Neural crest cell (in vitro differentiated cells): ENCODE measurements at places on chromosomes 3 and 15.
A peak's percentile ranks its signal among the peaks of the same experiment; 100 is the strongest.

- no peak for DNase-seq
These were observed 44.4 kb downstream of the ADAM10 start for GRCh38 chr15:58705105-58705504.

GRCh38 chr15:73367624-73368300, 996 bp downstream of the HCN4 start:
- DNase-seq = peak; percentile 5

DNA sequence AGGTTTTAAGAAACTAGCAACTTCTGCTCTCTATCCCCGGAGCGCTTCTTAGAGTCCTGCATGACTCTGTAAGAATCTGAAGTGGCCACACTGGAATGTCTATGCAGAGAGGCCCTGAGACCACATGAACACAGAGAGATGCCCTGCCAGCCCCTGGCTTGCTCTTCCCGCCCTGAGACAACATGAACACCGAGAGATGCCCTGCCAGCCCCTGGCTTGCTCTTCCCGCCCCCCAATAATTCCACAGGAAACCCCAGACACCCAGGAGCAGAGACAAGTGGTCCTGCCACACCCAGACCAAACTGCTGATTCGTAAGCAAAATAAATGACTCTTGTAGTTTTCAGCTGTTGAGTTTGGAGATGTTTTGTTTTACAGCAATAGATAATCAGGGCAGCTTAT, 166.1 kb downstream of the OSBPL10 start:
- DNase-seq = no peak

GRCh38 chr15:95620934-95621579, 709.4 kb upstream of the NR2F2 start:
- DNase-seq = no peak

DNA sequence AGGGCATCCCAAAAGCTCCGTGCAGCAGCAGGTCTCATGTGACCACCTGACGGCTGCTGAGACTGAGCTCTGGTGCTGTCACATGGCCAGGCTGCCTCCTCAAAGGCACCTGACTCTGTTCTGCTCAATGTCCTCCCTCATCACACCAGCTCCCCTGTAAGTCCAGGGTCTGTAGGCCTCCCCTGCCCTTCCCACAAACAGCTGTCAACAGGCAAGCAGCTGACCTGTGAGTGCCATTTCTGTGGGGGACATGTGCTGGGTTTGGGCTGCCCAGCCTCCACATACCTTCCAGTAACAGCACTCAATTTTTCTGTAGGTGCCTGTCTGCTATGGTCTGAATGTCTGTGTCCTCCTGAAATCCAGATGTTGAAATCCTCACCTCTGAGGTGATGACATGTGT, 11.2 kb downstream of the NUP210 start:
- DNase-seq = no peak

DNA sequence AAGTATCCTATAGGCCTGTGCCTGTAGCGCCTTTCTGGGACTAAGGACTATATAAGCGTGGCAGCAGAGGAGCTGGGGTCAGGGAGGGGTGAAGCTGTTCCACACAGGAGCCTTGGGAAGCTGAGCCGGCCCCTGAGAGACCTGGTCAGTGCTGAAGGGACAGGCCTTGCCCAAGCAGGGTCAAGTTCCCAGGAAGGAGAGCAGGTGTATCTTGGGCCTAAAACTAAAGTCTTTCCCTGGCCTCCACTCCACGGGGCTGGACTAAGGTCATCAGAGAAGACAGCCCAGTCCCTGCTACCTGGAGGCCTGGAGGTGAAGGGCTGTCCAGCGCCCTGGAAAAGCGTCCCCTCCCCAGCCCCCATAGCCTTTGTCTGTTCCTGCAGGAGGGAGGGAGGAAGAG, 23.9 kb upstream of the NR2C2 start:
- DNase-seq = no peak

GRCh38 chr15:88710027-88710715, 71.4 kb downstream of the ISG20 start:
- DNase-seq = no peak

DNA sequence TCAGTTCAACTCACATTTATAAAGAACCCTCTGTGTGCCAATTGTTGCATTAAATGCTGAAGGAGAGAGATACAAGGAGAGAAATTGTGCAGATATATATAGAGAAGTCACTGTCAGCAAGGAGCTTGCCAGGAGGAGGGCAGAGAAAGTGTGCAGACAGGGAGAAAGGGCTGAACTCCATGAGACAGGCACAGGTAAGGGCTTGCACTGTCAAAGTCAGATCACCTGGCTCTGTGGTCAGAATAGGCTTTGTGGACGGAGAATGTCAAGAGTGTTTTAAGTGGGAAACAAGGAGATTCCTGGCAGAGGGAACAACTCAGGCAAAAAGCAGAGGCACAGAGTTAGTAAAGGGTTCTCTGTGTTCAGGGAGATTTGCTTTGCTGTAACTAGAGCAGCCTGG, 303.0 kb upstream of the TPRG1 start:
- no peak for DNase-seq

DNA sequence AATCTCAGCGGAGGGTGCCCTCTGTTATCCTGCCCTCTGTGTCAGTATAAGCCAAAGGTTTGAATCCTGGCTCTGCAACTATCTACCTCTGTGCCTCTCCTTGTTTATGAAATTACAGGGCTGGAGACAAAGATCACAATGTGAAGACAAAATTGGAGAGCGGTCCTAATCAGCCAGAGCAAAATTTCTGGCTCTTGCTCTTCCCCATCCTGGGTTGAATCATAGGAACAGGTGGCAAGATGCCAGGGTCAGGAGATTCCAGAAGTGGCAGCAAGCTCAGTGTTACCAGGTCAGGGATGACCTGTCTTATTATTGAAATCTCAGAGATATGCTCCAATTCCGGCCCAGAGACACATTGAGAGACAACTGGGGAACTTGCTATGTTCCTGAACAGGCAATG, 2.3 kb upstream of the CCR2 start:
- DNase-seq = no peak

DNA sequence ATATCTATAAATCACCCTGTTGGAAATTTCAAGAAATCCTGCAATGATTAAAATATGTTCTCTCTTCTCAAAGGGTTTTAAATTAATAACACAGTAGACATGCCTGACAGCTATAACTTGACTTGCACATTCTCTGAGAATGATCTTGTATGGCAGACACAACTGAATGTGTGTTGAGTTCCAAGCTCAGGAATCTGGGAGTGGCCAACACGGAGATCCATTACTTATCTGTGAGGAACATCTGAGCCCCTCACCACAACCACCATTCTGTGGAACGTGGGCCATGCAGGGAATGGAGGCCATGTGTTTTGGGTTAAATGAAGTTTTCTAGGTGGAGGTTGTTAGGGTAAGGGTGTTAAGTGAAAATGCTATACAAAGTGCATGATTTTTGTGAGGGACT, 105.3 kb upstream of the CHMP2B start:
- no peak for DNase-seq

- no peak for DNase-seq
These were observed 127.4 kb downstream of the TFG start for GRCh38 chr3:100836661-100837060.

GRCh38 chr3:2268779-2269178, 170.1 kb downstream of the CNTN4 start:
- no peak for DNase-seq

GRCh38 chr3:169790687-169791429, 17.7 kb downstream of the MYNN start:
- no peak for DNase-seq

DNA sequence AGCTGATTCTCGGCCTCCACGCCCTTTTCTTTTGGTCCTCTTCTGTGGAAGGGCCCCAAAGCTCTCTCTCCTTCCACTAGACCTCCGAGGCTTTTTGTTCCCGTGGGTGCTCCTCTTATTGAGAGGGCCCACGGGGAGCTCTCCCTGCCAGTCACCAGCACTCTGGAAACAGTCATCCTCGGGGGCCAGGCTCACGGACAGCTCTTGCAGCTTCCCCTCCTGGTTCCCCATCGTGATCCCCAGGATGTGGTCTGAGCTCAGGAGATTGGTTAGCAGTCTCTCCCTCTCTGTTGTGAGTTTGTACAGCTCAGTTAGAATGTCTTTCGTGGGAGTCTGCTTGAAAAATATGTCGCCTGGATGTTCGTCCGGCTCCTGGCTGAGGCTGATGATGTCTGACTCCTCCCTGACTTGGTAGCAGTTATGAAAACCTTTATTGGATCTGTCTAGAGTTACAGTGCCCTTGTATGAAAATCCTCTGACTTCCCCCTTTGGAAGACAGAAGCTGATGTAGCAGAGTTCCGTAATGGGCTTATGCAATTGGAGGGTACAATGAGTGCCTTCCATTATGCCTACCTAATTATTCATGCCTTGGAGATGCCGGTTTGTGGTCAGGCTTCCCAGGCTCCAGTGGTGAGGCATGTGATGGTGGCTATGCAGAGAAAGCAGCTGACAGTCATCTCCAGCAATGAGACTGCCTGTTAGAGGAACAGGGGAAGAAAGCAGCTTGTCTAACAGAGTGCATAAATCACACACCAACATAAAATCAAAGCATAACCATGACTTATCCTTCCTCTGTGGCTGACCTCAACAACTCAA, 40.0 kb downstream of the FMN1 start:
- no peak for DNase-seq

DNA sequence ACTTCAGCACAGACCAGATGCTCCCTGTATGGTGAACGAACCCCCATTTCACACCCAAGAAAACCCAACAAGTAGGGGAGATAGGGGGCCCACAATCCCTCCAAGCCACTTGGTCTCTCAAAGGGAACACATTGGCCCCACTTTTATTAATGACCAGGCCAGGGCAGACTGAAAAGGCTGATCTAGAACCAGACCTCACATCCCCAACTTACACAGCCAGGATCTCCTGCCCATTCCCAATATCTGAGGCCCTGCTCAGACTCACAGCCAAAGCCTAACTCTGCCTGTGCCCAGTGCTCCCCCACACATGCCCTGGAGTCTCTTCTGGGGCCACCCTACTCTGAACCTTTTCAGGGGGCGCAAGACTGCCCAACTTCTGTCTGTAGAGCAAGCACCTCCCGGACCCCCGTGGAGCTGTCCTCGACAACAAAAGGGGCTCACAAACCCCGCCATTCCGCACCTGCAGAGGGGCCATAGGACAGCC, 1.8 kb downstream of the PLXNB1 start:
- no peak for DNase-seq

GRCh38 chr15:86229936-86230335, 150.3 kb downstream of the AGBL1 start:
- no peak for DNase-seq

- DNase-seq = no peak
These were observed 51.9 kb downstream of the KY start for GRCh38 chr3:134598763-134599545.

GRCh38 chr15:72725446-72725845, 39.4 kb downstream of the BBS4 start:
- no peak for DNase-seq

DNA sequence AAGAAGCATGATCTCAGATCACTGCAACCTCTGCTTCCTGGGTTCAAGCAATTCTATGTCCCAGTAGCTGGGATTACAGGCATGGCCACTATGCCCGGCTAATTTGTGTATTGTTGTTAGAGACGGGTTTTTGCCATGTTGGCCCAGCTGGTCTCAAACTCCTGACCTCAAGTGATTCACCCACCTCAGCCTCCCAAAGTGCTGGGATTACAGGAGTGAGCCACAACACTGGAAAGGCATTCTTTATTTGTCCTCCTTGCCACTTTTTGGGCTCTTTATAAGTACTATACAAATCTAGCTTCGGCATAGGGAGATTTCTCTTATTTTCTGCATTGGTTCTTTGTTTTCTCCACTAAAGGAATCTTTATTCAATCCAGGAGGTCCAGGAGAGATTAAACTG, 18.6 kb downstream of the CMTM8 start:
- no peak for DNase-seq

DNA sequence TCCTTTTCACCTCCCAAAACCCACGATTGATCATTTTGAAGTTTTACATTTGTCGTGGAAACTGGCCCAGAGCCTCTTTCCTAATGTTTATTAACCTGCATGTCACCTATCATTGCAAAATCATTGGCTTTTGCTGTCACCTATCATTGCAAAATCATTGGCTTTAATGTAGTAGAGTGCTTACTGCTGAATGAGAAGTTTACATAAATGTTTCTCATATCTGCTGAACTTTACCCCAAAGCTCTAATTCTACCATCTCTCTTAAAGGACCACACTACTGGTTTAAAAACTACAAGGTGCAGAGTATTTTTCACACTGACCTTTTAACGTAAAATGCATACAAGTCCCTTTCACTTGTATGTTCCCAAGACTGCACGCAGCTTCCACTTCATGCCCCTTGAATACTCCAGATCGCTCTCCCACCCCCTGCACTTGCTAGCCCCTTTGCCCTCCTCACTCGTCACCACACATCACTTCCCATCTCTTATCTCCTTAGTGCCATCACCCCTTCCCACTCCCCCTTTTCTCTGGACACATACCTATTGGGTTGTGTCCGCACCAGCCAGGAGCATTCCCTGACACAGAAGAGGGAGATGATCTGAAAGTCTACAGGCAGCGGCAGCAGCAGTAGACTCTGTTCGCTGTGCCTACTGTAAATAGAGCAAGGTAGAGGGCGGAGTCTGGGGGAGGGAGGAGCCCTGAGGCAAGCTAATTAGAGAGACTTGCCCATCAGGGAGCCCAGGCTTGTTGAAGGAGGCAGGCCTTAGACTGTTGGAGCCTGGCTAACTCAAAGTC, 30.2 kb upstream of the ATOSA start:
- no peak for DNase-seq

DNA sequence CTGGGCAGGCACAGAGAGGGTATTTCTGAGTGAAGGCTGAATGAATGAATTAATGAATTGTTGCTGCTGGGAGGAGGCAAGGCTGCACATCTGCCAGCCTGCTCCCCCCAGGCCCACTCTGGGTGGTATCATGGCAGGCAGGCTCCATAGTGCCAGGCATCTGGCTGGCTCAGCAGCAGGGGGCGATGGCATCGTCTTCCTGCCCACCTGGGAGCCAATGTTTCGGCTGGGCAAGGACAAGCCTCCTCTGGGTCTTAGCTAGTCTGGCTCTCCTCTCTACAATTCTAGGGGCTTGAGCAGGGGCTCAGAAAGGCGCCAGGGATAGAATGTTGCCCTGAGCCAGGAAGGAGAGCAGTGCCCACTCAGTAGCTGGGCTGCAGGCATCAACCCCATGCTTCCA, 1.7 kb upstream of the TLR9 start:
- DNase-seq = no peak

GRCh38 chr3:84727616-84728015, 231.2 kb upstream of the CADM2 start:
- DNase-seq = no peak

DNA sequence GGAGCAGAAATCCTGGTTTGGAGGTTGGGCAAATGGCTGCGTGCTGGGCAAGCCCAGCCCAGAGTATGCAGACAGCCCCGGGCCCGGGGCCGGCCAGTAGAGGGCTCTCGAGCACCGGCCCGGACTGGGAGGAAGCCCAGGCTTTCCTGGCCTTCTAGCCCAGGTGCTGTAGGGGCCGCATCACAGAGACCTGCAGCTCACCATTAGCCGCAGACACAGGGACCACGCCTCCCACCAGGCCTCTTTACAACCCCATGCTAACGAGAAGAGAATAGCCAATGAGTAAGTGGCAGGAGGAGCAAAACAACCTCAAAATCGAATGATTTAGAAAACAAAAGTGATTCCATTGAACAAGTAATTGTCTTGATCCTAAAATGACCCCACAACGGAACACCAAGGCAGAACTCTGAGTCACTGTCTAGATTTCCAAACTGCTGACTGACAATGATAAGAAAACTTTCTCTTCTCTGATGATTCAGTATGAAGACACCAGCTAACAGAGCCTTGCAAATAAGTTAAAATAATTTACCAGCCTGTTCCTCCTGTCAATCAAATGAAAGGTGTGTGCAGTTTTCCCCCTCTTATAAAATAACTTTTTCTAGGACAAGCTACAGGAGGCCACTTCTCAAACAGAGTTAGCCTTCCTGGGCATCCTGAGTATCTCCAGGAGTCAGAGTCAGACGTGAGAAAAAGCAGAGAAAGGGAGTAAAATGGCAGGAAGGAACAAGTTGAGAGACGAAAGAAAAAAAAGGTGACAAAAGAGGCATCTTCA, 102.2 kb downstream of the DGKG start:
- DNase-seq = peak; percentile 59
